IMR-90 (cell line): ENCODE measurements at places on chromosomes 16 and 17. TPM values are rescaled to one million over a fixed set of nuclear protein-coding genes. Genes with fewer than 3 reads are reported as not detected.

DNA sequence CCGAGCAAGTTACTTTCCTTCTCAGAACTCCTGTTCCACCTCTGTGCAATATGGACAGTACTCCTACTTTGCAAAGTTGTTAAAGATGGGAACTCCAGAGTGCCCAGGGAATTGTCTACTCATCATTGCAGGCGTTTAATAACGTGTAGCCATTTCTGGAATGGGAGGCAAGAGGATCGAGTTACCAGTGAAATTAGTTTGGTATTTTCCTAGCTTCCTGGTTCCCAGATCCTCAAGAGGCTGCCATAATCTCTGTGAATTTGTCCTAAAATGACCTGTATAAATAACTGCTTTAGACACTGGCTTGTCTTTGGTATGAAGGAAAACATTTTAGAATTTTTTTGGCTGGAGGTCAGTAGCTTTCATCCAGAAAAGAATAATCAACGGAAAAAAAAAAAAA is 27.7 kb downstream of the WWOX start:
- peak; percentile 33 for DNase-seq
- H3K4me3 ChIP-seq = no peak overlapping the region

DNA sequence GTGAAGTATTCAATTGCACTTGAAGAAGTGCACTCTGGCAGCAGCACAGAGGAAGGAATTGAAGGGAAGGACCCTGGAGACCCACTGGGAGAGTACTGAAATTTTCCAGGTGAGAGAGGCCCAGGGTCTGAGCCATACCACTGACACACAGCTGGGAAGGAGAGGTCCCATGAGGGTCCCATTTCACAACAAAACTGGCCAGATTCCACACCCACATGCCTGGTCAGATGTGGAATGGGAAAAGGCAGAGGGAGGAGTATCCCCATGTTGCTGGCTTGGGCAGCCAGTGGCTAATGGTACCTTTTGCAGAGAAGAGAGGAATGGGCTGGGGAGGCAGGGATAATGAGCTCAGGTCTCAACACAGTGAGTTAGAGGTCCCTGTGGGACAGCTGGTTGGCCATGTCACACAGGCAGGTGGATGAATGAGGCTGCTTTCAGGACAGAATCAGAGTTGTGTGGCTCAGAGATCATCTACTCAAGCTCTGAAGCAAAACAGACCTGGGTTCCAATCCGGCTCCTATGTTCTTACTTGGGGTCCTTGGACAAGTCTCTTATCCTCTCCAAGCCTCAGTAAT is 26.2 kb upstream of the NGFR start:
- no peaks in the 10 kb centered on the region for H3K36me3 ChIP-seq
- no peak overlapping the region for H3K27ac ChIP-seq
- H3K4me1 ChIP-seq = peaks cover 2% of the 10 kb centered on the region; the same call in 1 of the 2 replicates

GRCh38 chr17:49266233-49266632 is 35.6 kb upstream of the PHOSPHO1 start:
- 0 out of 2 replicates have a peak, but pooled peaks cover 2% of the 10 kb centered on the region for H3K27me3 ChIP-seq
- H3K36me3 ChIP-seq = no peaks in the 10 kb centered on the region
- no peaks in the 10 kb centered on the region for H3K4me1 ChIP-seq

GRCh38 chr17:39674702-39675389 is 6.6 kb downstream of the PNMT start:
- DNase-seq = no peak
- no peak overlapping the region for H3K4me3 ChIP-seq
- H3K4me1 ChIP-seq = peaks cover 7% of the 10 kb centered on the region
- peaks cover 23% of the 10 kb centered on the region for H3K27me3 ChIP-seq
- no peak overlapping the region for H3K27ac ChIP-seq
- H3K36me3 ChIP-seq = peaks cover 4% of the 10 kb centered on the region; the same call in 1 of the 2 replicates

GRCh38 chr17:72719578-72720493 is 372.7 kb downstream of the SLC39A11 start:
- H3K27ac ChIP-seq = no peak overlapping the region; the same call in 1 of the 2 replicates
- H3K4me3 ChIP-seq = no peak overlapping the region
- DNase-seq = peak; percentile 67
- no peaks in the 10 kb centered on the region for H3K36me3 ChIP-seq
- no peaks in the 10 kb centered on the region for H3K27me3 ChIP-seq

DNA sequence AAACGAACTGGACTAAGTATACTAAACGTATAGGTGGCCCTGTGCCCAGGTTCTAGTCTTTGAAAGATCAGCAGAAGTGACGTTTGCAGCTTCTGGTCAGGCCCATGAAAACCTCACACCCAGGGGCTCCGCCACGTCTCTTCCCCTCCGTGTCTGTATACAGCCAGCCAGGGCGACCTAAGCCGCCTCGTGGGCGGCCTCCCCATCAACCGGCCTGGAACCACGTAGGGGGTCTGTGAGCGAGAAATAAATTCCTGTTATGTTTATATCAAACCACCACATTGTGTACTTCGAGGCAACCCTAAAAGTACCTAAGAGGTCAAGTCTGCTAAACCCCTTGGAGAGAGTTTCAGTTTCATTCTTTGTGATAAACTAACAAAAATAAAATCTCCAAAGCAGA is 6.8 kb downstream of the TK1 start:
- H3K36me3 ChIP-seq = no peaks in the 10 kb centered on the region; the same call in 1 of the 2 replicates
- peak overlapping the region; percentile 34; the same call in 1 of the 2 replicates for H3K27ac ChIP-seq
- peak; percentile 50 for DNase-seq
- H3K4me3 ChIP-seq = peak overlapping the region; percentile 35

GRCh38 chr16:88909431-88910210 is 43.2 kb upstream of the PABPN1L start:
- no peak overlapping the region for H3K4me3 ChIP-seq
- DNase-seq = no peak
- no peaks in the 10 kb centered on the region for H3K36me3 ChIP-seq
- no peak overlapping the region for H3K27ac ChIP-seq

GRCh38 chr16:23134274-23134673 is 15.0 kb downstream of the USP31 start:
- H3K36me3 ChIP-seq = no peaks in the 10 kb centered on the region
- H3K4me1 ChIP-seq = peaks cover 13% of the 10 kb centered on the region
- no peak overlapping the region for H3K4me3 ChIP-seq

DNA sequence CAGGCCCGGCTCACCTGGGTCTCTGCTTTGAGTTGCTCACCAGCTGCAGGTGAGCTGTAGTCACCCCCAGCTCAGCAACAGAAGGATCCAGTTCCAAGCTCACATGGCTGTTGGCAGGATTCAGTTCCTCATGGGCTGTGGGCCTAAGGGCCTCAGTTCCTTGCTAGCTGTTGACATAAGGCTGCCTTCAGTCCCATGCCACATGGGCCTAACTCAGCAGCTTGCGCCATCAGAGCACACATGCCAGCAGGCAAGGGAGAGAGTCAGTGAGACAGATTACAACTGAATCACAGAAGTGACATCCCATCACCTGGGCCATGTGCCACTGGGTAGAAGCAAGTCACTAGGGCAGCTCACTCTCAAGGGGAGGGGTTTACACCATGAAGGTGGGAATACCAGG is 24.7 kb downstream of the PSMD7 start:
- H3K27me3 ChIP-seq = no peaks in the 10 kb centered on the region
- no peak for DNase-seq
- 0 out of 2 replicates have a peak, but pooled peaks cover 1% of the 10 kb centered on the region for H3K4me1 ChIP-seq
- H3K4me3 ChIP-seq = no peak overlapping the region
- no peak overlapping the region for H3K27ac ChIP-seq
- peaks cover 3% of the 10 kb centered on the region for H3K36me3 ChIP-seq

- H3K27ac ChIP-seq = no peak overlapping the region
- DNase-seq = no peak
- H3K27me3 ChIP-seq = no peaks in the 10 kb centered on the region
- H3K4me1 ChIP-seq = peaks cover 15% of the 10 kb centered on the region
- peaks cover 5% of the 10 kb centered on the region; the same call in 1 of the 2 replicates for H3K36me3 ChIP-seq
- no peak overlapping the region for H3K4me3 ChIP-seq
Measured at GRCh38 chr17:45234641-45235415, 13.1 kb downstream of the FMNL1 start.

DNA sequence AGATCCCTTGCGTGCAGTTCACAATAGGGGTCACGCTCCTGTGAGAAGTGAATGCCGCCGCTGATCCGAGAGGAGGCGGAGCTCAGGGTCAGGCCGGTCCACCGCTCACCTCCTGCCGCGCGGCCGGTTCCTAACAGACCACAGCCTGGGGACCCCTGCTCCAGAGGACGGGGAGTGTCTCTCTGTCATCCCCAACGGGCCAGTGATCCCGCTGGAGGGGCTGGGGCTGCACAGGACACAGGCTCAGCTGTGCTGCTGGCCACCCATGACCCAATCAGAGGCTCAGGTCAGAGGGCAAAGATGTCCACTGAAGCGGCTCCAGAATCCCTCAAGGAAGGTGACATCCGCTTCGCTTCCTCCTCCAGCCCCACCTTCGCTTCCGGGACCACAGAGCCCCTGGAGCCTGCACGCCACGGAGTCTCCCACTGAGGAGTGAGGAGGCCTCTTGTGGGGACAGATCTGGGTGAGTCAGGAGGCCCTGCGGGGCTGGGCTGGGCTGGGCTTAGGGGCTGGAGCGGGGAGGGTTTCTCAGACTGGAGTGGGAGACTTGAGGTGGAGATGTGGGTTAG is 115.4 kb downstream of the METRNL start:
- peaks cover 19% of the 10 kb centered on the region for H3K4me1 ChIP-seq
- DNase-seq = no peak
- H3K36me3 ChIP-seq = no peaks in the 10 kb centered on the region
- H3K27ac ChIP-seq = no peak overlapping the region
- peaks cover 5% of the 10 kb centered on the region; the same call in 1 of the 2 replicates for H3K27me3 ChIP-seq

GRCh38 chr17:48598736-48599135 is 5.2 kb upstream of the HOXB5 start:
- peaks cover 12% of the 10 kb centered on the region for H3K4me1 ChIP-seq
- no peak overlapping the region for H3K4me3 ChIP-seq
- H3K27ac ChIP-seq = peak overlapping the region; percentile 99; the same call in 1 of the 2 replicates

- H3K27ac ChIP-seq = peak overlapping the region; percentile 68
- peaks cover 13% of the 10 kb centered on the region; the same call in 1 of the 2 replicates for H3K4me1 ChIP-seq
- peak overlapping the region; percentile 9 for H3K4me3 ChIP-seq
- peak; percentile 81 for DNase-seq
Measured at GRCh38 chr16:46885960-46886763, 2.0 kb downstream of the GPT2 start.

- no peaks in the 10 kb centered on the region for H3K4me1 ChIP-seq
- H3K4me3 ChIP-seq = no peak overlapping the region
- DNase-seq = no peak
- H3K36me3 ChIP-seq = no peaks in the 10 kb centered on the region
Measured at GRCh38 chr16:71201054-71201453, 29.5 kb downstream of the HYDIN start.

- no peak for DNase-seq
- no peaks in the 10 kb centered on the region for H3K36me3 ChIP-seq
- no peak overlapping the region for H3K27ac ChIP-seq
- peak overlapping the region; percentile 31 for H3K4me3 ChIP-seq
- peaks cover 3% of the 10 kb centered on the region; the same call in 1 of the 2 replicates for H3K27me3 ChIP-seq
Measured at GRCh38 chr17:14297161-14297851, 3.6 kb upstream of the HS3ST3B1 start.

- H3K4me1 ChIP-seq = no peaks in the 10 kb centered on the region
- H3K4me3 ChIP-seq = no peak overlapping the region
- H3K36me3 ChIP-seq = peaks cover 32% of the 10 kb centered on the region
- H3K27ac ChIP-seq = no peak overlapping the region
- DNase-seq = no peak
- no peaks in the 10 kb centered on the region for H3K27me3 ChIP-seq
Measured at GRCh38 chr17:80948976-80949450, 42.6 kb upstream of the CHMP6 start.

DNA sequence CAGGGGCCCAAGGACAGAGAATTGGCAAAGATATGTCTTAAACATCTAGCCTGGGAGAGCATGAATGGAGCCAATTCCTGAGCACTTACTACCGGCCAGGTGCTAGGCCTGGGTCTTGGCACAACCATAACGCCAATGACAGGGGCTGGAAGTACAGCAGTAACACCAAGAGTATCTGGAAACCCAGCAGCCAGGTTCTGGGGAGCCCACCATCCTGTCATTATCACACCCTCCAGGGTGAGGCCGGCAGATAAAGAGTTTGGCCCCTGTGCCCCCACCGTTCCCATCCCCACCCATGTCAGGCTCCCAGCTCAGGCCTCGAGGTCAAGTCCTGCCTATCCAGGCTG is 508 bp upstream of the TMC8 start:
- H3K27me3 ChIP-seq = peaks cover 80% of the 10 kb centered on the region
- no peak overlapping the region for H3K27ac ChIP-seq
- DNase-seq = no peak
- peaks cover 2% of the 10 kb centered on the region; the same call in 1 of the 2 replicates for H3K4me1 ChIP-seq
- no peaks in the 10 kb centered on the region for H3K36me3 ChIP-seq

- peaks cover 15% of the 10 kb centered on the region for H3K27me3 ChIP-seq
- DNase-seq = peak; percentile 13
- no peak overlapping the region for H3K27ac ChIP-seq
- 0 out of 2 replicates have a peak, but pooled peaks cover 2% of the 10 kb centered on the region for H3K4me1 ChIP-seq
- H3K36me3 ChIP-seq = no peaks in the 10 kb centered on the region
- H3K4me3 ChIP-seq = no peak overlapping the region
Measured at GRCh38 chr17:81171941-81172340, 5.9 kb upstream of the AATK start.

DNA sequence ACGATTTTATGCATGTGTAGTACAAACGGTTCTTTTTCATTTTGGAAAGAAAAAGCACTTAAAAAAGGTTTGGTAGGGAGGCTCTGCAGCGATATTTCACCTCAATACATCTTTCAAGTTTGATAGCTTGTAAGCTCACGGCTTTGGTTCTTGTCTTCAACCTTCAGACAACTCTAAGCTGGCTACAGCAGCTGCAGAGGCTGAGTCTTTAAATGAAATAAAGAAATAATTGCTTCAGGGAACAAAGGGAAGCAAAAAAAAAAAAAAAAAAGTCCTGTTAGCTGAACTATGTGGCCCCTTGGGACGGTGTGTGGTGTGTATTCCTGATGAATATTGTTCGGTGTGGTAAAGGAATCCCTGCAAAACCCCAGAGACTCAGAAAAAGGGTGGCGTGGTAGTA is 265.1 kb downstream of the NTN1 start:
- H3K27me3 ChIP-seq = no peaks in the 10 kb centered on the region
- H3K36me3 ChIP-seq = no peaks in the 10 kb centered on the region
- H3K4me3 ChIP-seq = no peak overlapping the region
- no peak overlapping the region for H3K27ac ChIP-seq
- H3K4me1 ChIP-seq = peaks cover 4% of the 10 kb centered on the region; the same call in 1 of the 2 replicates

GRCh38 chr17:59427425-59427921 is 96.0 kb downstream of the YPEL2 start:
- H3K27ac ChIP-seq = peak overlapping the region; percentile 1
- no peaks in the 10 kb centered on the region for H3K36me3 ChIP-seq
- H3K27me3 ChIP-seq = no peaks in the 10 kb centered on the region; the same call in 1 of the 2 replicates
- peak; percentile 45 for DNase-seq
- peaks cover 11% of the 10 kb centered on the region for H3K4me1 ChIP-seq

NLRC5 gene
- polyA plus RNA-seq = 14.9 and 15.8 TPM in 2 replicates

TAX1BP3 gene
- 176 and 196 TPM in 2 replicates for polyA plus RNA-seq

LDHD gene
- polyA plus RNA-seq = 0.23 and 0.26 TPM in 2 replicates

ATP2C2 gene
- polyA plus RNA-seq = not detected in 2 replicates

MRM1 gene
- polyA plus RNA-seq = 4.3 and 5.3 TPM in 2 replicates

CDH13 gene
- 59.5 and 61.6 TPM in 2 replicates for polyA plus RNA-seq

CMTM2 gene
- polyA plus RNA-seq = not detected in 2 replicates

GRB7 gene
- 0.14 and 0.36 TPM in 2 replicates for polyA plus RNA-seq

ACAP1 gene
- polyA plus RNA-seq = 2.1 and 2.3 TPM in 2 replicates

EVI2B gene
- polyA plus RNA-seq = 0.17 and 0.24 TPM in 2 replicates

KRT32 gene
- 0.06 and 0.09 TPM in 2 replicates for polyA plus RNA-seq

ANKRD13B gene
- polyA plus RNA-seq = 4.0 and 5.2 TPM in 2 replicates

EPN3 gene
- polyA plus RNA-seq = 0.09 TPM in 1 of 2 replicates, not detected in the other
